Gastroesophageal sphincter (tissue), 4 donors: ENCODE measurements at places on chromosomes 5 and 9. TPM values are rescaled to one million over a fixed set of nuclear protein-coding genes. Genes with fewer than 3 reads are reported as not detected.
A peak's percentile ranks its signal among the peaks of the same experiment; 100 is the strongest.

The ORM2 gene
- total RNA-seq, result not detected

The ACER2 gene
- total RNA-seq, result 2.8 TPM

The ZFP37 gene
- 3.9 TPM for total RNA-seq

The ARL14EPL gene
- total RNA-seq, result 0.15 TPM

The NTNG2 gene
- 1.5 TPM for total RNA-seq

The CCL28 gene
- total RNA-seq, result 2.6 TPM

The SPACA9 gene
- 4.6 TPM for total RNA-seq

The CBY3 gene
- total RNA-seq, result not detected

The DDX4 gene
- total RNA-seq, result not detected

GRCh38 chr9:68739621-68740174, 34.7 kb downstream of the PIP5K1B start:
- ATAC-seq, result no peak

DNA sequence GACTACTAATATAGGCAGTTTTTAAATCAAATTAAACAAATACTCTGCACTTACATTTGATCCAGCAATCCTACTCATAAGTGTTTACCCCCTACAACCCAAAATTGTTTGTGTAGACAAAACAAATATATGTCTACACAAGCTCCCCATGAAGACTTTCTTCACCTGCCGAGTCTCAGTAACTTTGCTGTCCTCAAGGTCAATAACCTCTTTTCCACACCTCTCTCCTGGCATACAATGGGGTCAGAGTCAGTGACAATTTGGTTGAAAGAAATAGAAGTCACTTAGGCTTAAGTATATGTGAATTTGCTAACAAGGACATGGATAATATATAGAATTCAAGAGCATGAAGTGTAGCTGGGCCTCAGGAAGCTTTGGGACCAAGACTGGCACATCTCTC, 29.1 kb downstream of the APBA1 start:
- no peak for ATAC-seq

DNA sequence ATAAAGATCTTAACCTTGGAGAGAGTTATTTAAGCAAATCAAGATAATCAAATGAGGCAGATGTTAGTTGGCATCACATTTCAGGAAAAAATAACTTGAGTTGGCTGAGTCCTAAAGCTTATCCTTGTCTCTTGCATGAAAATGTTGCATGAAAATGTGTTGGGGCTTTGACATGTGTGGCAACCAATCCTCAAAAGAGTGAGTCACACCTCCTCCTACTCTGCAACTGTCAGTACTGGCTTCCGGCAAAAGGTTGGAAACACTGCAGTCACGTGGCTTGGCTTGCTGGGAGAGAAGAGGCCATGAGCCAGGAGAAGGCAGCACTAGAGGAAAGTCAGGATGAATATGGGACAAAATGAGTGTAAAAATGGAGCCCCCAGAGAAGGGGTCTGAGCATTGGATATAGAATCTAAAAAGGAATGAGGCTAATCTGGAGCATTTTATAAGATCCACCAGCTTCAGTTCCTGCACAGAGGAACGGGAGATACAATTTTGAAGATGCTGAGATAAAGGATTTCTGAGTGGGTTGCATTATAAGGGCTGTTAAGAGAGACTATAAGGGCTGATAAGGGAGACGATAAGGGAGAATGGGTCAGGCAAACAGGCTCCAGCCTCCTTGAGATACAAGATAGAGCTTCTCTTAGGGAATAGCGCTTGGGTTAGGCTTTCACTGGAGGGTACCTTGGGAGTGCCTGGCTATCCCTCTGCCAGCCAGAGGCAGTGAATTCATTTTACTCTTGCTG, 43.1 kb downstream of the SPATA31D1 start:
- peak; percentile 82 for ATAC-seq

DNA sequence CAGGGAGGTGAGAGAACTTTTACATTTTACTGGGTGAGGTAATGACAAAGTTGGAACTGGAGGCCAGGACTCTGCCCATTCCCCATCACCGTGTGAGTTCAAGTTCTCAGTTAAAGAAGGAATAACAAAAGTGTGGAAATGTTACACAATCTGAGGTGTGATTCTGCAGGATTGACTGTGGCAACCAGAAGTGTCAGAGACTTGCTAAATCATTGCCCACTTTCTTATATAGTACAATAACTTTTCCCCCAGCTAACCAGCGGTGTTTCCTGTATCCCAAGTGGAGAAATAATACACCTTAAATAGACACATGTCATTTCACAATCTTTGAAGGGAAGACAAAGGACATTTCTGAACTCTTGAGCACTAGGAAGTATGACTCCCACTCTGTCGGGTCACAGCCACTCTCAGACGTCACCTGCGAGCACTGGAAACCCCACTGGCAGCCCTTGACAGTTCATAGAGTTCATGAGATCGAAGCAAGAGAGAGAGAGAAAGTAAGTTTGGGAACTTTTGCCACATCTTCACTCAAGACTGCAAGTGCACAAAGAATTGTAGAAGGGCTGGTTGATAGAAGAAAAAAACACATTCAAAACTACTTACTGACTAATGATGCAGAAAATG, 28.4 kb downstream of the PAX5 start:
- ATAC-seq, result no peak

DNA sequence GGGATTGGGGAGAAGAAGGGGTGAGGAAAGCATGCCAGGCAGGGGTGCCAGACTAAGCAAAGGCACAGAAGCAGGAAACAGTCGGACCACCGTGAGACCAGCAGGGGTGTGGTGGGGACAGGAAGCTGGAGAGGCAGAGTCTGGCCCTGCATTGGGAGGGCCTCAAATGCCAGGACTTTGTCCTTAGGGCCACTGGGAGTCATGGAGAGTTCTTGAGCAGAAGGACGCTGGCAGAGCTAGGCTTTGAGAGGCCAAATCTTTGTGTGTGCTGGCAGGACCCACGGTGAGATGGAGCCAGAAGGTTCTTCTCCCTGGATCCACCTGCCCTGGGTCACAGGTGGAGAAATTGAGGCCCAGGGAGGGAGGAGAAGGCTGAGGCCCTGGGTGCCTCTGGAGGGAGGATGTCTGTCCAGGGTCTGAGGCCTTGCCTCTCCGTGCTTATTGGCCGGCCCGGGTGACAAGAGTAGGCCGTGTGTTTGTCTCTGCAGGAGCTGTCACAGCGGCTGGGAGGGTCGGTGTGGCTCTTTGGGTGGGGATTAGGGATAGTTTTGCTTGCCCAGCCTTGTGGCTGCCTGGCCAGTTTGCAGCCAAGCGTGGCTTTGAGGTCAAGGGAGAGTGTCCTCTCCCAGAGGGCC, 1.8 kb upstream of the ENG start:
- ATAC-seq, result no peak

- no peak for ATAC-seq
Measured at GRCh38 chr9:95053611-95054570, 263.6 kb downstream of the FANCC start.

- ATAC-seq, result peak; percentile 79
Measured at GRCh38 chr5:74446725-74447241, 193.7 kb downstream of the ENC1 start.

DNA sequence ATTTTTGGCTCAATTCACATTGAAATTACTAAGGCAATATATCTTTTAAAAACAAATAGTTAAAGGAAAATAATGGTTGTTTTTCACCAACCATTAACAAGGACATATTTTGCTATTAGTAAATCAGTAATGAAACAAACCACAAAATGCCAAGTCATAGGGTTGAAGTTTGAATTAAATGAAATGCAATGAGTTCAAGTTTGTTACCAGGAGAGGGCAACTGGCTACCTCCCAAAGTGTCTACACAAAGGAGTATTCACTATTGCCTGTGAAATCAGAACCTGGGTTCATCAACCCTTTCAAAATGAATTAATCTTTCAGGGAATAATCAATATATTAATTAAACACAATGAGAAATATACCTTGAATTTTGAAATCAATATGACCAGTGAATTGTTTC, 138.4 kb upstream of the DMRTA1 start:
- no peak for ATAC-seq

DNA sequence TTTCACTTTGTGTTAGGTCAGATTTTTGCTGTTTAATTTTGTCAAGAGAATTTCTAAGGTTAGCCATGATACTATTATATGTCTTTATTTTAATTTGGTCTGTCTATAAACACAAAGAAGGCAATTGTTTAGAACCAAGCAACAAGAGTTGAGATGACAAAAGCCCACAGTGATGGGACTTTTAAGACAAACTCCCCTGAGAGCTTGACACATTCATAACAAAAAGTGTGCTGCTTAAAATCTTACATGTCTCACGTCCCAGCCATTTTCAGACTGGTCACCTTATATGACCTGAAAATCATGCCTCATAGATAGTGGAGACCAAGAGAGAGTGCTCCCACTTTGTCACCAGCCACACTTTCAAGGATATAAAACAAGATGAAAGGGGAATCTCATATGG, 21.6 kb upstream of the NNT start:
- no peak for ATAC-seq

GRCh38 chr9:136244122-136244968, 1.3 kb downstream of the QSOX2 start:
- no peak for ATAC-seq

GRCh38 chr5:136730426-136730825, 365.1 kb upstream of the TRPC7 start:
- ATAC-seq, result no peak

DNA sequence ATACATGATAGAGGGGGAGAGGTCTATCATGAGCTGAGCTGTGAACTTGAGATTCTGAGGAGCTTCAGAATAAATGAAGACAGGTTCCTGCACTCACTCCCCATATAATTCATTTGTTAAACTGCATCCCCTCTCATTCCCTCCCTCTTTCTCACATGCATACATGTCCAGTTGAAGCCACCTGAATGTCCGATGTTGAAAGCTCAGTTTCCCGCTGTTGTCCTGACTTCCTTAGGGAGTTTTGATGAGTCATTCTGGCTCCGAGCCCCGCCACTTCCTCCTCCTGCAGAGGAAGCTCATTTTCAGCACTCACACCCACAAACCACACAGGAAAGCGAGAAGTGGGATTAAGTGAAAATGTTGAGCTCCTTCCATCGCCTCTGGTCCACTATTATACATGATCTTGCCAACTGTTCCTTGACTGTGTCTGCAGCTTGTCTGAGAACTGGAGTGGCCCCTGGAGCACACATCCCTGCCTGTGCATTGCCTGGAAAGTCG, 121.2 kb downstream of the CEMIP2 start:
- peak; percentile 55 for ATAC-seq

GRCh38 chr5:153460421-153460820, 30.0 kb upstream of the GRIA1 start:
- no peak for ATAC-seq

DNA sequence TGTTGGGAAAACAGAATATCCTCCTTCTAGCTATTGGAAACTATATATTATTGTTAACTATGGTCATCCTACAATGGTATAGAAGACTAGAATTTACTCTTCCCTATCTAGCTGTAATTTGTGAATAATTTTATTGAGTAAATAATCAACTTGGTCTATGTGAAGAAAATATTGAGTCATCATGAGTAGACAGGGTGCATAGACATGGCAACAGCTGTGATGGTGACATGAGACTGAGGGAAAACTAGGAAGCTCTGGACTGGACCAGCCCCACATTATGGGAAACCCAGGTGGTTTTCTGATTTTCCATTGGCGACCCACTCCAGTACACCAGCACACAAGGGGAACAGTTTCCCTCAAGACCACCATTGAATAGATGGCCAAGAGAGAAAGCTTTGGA, 95.0 kb downstream of the APBA1 start:
- ATAC-seq, result no peak

DNA sequence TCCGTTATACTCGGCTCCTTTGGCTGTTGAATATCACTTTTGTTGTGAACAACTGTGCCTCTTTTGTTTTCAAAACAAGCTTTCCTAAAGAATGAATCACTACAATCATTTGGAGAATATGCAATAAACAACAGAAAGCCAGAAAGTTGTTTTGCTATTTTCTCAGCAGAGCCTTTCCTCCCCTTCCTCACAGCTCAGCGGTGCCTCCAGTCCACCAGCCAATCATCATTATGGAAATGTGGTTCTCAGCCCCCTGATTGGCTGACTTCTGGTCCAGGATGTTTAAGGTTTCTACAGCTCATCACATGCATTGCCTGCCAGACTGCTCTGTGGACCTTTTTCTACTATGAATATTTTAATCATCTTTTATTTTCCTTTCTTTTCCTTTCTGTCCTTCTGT, 9.1 kb upstream of the ZNF608 start:
- no peak for ATAC-seq

- no peak for ATAC-seq
Measured at GRCh38 chr5:6386271-6386670, 7.9 kb upstream of the MED10 start.

DNA sequence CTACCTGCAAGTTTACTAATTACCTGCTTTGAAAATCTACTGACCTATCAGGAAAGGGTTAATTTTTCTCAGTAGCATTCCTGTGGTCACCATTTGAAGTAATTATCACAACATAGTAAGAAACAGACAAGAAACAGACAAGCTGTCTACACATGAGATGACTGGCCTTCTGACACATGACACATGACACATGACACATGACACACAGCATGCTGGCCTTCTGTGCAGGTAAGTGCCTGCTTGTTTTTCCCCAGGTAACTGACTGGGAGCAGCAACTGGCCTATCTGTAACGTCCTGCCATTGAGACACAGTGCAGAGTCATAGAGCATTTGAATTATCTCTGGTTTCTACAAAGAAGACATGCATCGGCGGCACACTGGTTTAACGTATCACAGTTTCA, 222.4 kb downstream of the CTNND2 start:
- no peak for ATAC-seq

DNA sequence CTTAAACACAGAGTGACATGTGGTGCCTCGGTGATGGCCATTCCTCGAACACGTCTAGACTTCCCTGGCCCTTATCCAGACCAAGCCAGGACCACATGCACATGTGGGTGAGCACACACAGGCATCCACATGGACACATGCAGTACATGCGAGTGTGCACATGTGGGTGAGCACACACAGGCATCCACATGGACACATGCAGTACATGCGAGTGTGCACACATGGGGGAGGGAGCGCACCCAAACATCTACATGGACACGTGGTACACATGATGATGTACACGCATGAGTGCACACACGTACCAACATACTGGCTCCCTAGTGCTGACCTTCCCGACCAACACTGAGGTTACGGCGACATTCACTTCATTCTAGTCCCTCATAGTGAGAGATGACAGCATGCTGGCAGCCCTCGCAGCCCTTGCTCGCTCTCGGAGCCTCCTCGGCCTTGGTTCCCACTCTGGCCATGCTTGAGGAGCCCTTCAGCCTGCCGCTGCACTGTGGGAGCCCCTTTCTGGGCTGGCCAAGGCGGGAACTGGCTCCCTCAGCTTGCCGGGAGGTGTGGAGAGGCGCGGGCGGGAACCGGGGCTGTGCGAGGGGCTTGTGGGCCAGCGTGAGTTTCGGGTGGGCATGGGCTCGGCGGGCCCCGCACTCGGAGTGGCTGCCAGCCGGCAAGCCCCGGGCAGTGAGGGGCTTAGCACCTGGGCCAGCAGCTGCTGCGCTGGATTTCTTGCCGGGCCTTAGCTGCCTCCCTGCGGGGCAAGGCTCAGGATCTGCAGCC, 186.8 kb downstream of the HSPA4 start:
- no peak for ATAC-seq

DNA sequence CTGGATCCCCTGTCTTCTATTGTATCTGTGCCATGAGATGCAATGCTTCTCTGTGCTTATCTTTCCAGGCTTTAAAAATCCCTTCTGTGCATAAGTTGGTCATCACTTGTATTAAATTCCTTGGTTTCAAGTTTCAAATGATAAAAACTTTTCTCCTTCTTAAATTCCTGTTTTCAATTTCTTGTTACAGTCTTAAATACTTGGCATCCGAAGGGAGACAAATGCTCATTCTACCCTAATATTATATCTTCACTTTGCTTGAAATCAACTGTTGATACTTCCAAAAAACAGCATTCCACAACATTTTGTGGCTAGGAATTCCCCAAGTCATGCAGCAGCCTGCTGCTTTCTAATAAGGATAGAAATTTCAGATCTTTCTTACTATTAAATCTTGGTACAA, 413.2 kb upstream of the ACTBL2 start:
- ATAC-seq, result no peak

GRCh38 chr9:89352874-89353649, 34.8 kb downstream of the SECISBP2 start:
- no peak for ATAC-seq
